Stimulated activated CD4-positive, alpha-beta T cell treated with anti-CD3 and anti-CD28 coated beads, Interleukin-15, amount 100 ng/mL, for 24 hours (primary cell): ENCODE measurements at places on chromosomes 16 and 17.

GRCh38 chr17:46972346-46972745 lies 6.7 kb downstream of the RPRML start:
- DNase-seq, result no peak

DNA sequence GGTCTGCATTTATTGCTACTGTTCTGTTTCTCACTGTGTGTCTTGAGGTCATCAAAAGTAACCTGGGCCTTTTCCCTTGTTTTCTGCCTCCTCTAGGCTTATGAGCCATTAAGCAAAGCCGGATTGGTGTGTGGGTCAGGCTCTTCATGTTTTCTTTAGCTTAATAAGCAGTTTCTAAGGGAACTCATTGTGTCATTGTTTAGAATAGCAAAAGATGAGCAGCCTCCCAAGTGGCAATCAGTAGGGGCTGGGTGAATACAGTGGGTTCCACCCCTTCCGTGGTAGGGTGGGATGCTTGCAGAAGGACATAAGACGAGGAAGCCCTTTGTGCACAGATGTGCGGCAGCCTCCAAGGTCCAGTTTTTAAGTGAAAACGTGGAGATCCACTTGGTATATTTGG lies 34.5 kb downstream of the ABCC1 start:
- DNase-seq, result no peak

GRCh38 chr17:63317166-63317840 lies 128.8 kb downstream of the CYB561 start:
- DNase-seq, result no peak

GRCh38 chr17:61127960-61128359 lies 271.7 kb upstream of the TBX2 start:
- no peak for DNase-seq

- no peak for DNase-seq
Observed at GRCh38 chr16:81821436-81822128, 42.5 kb downstream of the PLCG2 start.

- no peak for DNase-seq
Observed at GRCh38 chr17:18960241-18960665, 8.3 kb downstream of the SLC5A10 start.

DNA sequence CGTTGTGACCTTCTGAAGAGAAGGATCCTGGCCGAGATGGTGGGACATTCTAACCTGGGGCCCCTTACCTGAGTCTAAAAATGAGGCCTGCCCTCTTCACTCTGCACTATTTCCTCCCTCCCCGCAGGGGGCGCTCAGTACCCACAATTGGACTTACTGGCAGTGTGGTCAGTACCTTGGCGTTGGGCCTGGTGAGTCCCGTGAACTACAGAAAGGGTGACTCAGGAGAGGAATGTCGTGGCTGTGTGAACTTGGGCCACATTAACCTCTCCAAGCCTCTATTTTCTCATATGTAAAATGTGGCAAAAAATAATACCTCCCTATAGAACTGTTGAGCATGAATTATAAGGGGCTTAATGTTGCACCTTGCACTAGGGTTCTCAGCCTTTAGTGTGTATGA lies 3.9 kb downstream of the RSAD1 start:
- DNase-seq, result peak; percentile 85

- no peak for DNase-seq
Observed at GRCh38 chr17:82408288-82408937, 9.7 kb upstream of the HEXD start.

GRCh38 chr17:31484821-31485220 lies 93.3 kb downstream of the RAB11FIP4 start:
- DNase-seq, result no peak

GRCh38 chr16:56777001-56777400 lies 47.1 kb downstream of the NUP93 start:
- no peak for DNase-seq

DNA sequence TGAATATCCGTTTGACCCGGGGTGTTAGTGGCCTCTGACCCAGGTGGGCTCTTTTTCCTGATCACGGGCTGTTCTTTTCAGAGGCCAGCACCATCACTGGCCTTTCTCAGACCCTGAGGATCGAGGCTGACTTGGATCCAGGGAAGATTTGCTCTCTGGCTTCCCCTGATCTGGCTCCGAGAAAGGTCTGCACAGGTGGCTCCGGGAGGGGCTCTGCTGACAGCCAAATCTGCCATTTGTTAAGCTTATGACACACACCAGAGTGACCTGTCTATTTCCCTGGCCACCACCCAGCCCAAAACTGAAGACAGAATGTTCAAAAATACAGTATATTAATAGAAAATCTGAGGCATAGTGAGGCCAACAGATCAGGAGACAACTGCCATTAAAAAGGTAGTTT lies 221.8 kb upstream of the TNRC6C start:
- DNase-seq, result no peak

DNA sequence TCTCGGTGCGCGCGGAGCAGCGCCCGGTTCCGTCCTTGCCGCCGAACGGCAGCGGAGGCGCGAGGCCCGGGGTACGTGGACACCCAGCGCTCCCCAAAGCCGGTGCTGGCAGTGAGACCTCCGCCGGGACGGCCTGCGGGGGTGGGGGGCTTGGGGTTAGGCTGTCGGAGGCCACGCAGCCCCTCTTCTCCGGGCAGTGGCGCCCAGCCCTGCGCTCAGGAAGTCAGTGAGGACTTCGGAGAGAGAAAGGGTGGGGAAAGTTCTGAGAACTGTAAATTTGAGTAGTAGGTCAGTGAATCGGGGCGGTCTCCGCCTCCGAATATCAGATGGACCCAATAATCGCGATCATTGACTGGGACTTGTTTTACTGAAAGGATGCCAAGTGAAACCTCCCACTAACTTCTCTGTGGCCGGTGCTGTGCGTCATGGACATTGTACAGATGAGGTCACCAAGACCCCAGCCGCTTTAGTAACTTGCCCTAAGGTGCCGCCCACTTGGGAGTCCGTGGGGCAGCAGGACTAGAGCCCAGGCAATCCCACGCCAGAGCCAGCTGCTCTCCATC lies 468 bp downstream of the IL4R start:
- peak; percentile 83 for DNase-seq
